Peyer's patch (tissue), 4 donors: ENCODE measurements at places on chromosomes 1 and 21.

DNA sequence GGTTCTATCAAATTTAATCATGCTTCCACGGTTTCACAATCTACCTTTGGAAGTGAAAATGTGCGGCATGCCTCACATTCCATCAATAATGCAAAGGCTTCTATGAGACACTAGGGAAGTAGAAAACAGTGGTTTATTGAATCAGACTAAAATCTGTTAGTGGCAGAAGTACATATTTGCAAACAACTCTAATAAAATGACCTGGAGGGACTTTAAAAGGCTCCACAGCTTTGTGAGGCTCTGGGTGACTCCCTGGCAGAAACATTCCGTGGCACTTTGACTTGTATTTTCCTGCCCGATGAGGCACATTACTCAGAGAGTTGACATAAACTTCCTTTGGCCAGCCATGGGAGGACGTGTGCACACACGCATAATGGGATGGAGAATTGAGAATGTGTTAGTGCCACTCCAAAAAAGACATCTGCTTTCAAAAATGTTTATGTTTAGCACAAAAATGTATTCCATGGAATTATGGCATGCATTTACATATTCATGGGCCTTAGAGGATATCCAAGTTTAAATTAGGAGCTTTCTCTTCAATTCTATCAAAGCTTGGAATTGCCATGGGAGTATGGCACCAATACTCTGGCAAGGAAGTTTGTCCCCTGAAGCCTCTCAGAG is 60.0 kb upstream of the SSX2IP start:
- no peak for DNase-seq

GRCh38 chr1:182111496-182111895 is 50.0 kb upstream of the ZNF648 start:
- DNase-seq = no peak

GRCh38 chr1:96596226-96596922 is 125.2 kb upstream of the PTBP2 start:
- DNase-seq = no peak

GRCh38 chr1:109799445-109799844 is 35.7 kb upstream of the EPS8L3 start:
- no peak for DNase-seq

DNA sequence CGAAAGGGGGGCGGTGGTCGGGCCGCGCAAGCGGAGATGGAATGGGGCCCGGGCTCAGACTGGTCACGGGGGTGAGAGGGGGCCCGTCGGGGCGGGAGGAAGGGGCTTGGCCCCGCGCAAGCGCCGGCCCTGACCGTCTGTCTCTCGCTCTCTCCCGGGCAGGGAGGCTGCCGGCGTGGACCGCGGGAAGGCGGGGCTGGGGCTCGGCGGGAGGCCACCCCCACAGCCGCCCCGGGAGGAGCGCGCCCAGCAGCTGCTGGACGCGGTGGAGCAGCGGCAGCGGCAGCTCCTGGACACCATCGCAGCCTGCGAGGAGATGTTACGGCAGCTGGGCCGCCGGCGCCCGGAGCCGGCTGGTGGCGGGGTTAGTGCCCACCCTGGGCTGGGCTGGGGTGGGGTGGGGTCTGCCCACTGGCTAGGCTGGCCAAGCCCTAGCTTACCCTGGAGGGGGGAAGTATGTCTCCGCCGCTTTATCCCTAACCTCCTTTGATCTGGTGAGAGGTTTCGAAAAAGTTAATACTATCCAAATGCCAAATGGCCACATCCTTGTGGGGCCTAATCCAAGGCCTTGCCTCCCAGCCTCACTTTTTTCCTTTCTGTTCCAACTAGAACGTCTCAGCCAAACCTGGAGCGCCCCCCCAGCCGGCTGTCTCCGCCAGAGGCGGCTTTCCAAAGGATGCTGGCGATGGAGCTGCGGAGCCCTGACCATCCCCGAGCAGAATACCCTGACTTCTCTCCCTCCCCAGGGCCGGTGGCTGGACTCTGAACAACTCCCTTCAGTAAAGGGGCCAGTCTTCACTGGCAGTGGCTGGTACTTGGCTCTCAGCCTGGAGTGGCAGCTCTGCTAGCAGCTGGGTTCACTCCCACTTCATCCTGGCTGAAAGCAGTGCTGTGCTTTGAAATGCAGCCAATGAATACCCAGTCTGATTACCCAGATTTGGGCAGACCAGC is 636 bp upstream of the YRDC start:
- peak; percentile 61 for DNase-seq

DNA sequence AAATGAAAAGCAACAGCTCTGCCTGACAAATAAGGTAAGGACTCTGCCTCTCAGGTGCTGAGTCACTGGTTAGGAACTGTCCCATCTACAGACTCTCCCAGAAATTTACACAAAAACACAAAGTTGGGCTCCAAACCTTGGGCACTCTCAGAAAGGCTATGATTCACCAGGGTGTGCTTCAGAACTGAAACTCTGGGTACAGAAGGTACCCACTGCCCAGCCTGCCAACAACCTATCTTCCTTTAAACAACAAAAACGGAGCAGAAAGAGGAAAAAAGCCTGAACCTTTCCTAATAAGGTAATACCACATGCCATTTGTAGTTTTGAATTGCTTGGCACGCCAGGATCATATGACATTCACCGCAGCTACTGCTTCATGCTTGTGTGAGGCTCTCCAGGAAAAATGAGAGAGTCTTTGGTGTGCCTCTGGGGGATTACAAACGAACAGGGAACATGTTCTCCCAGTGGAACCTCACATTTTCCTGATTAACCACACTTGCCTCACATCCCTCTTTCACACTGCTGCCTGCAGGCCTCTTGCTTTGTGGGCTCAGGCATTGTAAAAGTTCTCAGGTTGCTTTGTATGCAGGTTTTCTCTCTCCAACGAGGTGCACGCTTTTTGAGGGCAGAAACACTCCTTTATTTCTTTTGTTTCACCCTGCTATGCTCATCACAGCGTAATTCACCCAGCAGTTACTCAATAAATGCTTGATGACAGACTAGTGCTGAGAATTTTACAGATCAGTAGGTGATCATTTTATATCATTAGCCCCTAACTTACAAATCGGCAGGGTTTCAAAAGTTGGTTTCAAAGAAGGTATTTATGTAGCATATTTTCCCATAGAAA is 65.1 kb downstream of the GADD45A start:
- no peak for DNase-seq

DNA sequence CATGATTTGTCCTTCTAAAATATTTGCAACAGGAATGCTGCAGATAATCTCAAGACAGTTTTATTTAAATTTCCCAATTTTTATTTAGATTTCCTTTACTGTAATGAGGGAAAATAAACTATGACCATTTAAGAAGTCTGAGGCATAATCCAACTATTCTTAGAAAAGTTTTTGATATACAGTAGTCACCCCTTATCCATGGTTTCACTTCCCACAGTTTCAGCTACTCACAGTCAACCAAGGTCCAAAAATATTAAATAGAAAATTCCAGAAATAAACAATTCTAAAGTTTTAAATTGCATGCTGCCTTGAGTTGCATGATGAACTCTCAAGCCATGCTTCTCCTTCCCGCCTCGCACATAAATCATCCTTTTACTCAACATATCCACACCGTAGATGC is 33.3 kb downstream of the TOR3A start:
- DNase-seq = no peak

- no peak for DNase-seq
Measured at GRCh38 chr1:41957568-41957967, 38.8 kb upstream of the HIVEP3 start.

- no peak for DNase-seq
Measured at GRCh38 chr1:151802372-151802771, 2.8 kb downstream of the LINGO4 start.

DNA sequence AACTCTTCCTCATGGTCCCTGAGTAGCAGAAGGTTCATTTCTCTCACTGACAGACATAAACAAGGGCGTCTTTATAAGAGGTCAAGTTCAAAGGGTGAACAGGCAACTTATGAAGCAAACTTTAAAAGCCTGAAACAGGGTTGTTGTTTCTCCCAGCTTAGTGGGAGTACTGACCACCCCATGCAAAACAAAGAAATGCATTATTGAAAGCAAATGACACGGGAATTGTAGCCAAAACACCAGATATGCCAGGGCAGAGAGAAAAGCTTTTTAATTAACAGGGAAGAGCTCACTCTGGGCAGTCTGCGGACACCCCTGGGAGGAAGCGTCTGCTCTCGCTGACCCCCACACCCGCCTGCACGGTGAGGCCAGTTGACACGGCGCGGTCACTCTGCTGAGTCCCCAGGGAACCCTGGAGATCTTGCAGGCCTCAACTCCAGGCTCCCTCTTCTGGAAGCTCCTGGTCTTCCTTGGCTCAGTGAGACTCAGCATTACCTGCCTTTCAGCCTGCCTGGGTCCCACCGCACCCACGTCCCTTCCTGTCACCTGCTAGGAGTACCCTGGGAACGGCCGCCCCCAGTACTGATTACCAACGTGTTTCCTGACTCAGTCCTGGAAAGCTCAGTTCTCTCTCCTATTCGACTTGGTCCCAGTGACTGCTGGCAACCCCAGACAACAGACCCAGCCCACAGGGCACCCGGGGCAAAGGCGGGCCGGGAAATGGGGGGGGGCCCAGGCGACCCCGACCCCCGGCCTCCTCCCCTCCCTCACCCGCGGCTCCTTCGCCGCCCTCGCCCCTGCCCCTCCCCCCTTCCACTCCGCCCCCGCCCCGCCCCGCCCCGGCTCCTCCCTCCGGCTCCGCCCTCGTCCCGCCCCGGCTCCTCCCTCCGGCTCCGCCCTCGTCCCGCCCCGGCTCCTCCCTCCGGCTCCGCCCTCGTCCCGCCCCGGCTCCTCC is 972 bp downstream of the CFAP410 start:
- DNase-seq = peak; percentile 80

- no peak for DNase-seq
Measured at GRCh38 chr1:65558215-65558614, 137.7 kb downstream of the LEPR start.

GRCh38 chr1:95086949-95087533 is 14.3 kb upstream of the ALG14 start:
- DNase-seq = no peak
